ENCODE measurements at places on chromosomes 2 and 18. TPM values are rescaled to one million over a fixed set of nuclear protein-coding genes. Genes with fewer than 3 reads are reported as not detected.

TRAK2 gene
- 19.6 TPM for total RNA-seq

SIGLEC15 gene
- total RNA-seq: 1.4 TPM

SKA1 gene
- 0.11 TPM for total RNA-seq

AGPS gene
- 25.4 TPM for total RNA-seq

TEX44 gene
- not detected for total RNA-seq

PMAIP1 gene
- 11.8 TPM for total RNA-seq

All from ovary (tissue), 10 donors.